ENCODE measurements at places on chromosomes 6 and 20. TPM values are rescaled to one million over a fixed set of nuclear protein-coding genes. Genes with fewer than 3 reads are reported as not detected.

GRCh38 chr6:128569732-128570679, 49.6 kb upstream of the PTPRK start:
- DNase-seq: no peak

DNA sequence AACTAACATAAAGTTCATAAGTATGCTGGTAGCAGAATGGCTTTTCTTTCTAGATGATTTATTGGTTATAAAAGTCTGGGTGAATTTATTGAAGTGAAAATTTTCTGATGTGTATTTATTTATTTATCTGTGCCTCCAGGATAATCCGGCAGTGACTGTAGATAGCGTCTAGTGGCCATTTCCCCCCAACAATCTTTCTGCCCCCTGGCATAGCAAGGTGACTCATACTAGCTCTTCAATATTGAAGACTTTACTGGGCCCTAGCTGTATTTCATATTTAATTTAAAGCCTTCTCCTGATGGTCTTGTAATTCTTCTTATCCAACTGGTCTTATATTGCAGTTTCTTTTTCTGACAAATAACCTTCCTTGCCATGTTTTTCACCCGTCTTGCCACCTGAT, 154.1 kb upstream of the SGK1 start:
- DNase-seq: no peak

DNA sequence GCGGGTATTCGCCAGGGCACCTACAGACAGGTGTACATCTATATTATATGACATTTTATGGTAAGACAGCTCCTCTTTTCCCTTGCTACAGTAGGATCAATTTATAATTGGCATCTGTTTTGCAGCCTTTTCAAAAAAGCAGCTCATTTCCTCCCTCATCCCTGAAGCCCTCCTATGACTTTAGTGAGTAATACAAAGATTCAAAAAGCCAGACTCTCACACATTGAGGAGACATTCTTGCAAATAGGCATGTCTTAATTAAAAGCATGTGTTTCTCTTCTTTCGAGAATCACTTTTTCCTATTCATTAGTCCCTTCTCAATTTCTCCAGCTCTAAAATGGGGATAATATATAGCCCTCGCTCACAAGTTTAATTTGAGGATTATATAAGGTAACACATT, 283.4 kb downstream of the TBC1D7 start:
- DNase-seq: no peak

DNA sequence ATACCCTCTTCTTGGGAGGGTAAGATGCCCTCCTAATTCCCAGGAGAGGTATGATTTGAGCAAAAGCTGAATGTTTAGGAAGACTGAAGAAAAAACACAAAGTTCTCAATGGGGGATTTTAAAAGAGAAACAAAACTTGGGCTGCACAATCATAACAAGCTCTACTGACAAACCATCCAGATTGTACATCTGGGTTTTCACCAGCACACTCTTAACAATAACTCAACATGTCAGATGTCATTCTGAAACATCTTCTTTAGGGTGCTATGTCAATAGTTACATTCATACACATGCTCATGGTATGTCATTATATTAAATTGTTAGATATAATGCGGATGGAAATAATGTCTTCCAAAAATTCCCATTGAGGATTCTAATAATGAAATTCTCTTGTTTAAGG, 95.1 kb downstream of the ASCC3 start:
- DNase-seq: no peak

DNA sequence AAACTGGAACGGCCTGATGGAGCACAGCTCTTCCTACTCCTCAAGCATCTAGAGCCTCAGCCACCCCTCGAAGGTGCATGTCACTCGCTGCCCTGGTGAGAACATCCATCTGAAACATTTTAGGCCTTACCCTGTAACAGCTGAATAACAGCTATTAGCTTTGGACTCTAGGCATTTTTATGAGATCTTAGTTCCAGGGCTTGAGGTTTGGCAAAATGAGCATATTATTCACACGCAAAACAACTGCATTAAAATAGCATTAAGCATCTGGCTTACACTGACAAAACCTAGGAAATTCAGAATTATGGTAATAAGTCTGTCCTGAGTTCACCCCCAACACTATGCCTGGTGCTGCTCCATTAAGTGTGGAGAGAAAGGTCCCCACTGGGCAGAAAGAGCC, 56.1 kb downstream of the ADAT2 start:
- DNase-seq: no peak

GRCh38 chr6:127796713-127797112, 104.1 kb downstream of the THEMIS start:
- no peak for DNase-seq

DNA sequence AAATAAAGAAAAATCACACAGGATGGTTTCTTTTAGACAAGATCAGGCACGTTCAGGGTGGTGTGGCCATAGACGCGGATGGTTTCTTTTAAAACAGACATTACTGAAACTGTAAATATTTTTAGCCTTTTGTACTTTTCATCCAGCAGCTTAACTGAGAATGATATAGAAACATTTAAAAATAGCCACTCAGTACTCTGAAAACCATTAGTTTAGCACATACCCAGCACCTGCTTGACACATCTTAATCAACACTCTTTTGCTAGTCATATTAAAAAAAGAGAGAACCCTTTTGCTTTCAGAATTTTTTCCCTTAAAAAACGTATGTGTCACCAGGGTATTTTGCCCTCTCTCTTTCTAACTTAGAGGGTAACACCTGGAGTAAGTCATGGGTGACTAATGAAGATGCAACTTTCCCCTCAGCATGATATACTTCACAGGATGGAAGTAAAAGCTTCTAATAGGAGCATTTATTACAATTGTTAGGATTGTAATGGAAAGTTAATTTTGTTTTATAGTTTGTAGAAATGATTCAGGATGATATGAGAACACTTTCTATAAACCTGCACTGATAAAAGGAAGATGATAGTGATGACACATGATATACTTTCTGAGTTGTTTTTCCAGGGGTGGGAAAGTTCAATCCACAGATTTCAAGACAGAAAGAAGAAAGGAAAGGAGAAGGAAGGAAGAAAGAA, 45.2 kb downstream of the BACH2 start:
- DNase-seq: no peak

- DNase-seq: no peak
Observed at GRCh38 chr20:32632461-32633354, 41.0 kb downstream of the C20orf203 start.

DNA sequence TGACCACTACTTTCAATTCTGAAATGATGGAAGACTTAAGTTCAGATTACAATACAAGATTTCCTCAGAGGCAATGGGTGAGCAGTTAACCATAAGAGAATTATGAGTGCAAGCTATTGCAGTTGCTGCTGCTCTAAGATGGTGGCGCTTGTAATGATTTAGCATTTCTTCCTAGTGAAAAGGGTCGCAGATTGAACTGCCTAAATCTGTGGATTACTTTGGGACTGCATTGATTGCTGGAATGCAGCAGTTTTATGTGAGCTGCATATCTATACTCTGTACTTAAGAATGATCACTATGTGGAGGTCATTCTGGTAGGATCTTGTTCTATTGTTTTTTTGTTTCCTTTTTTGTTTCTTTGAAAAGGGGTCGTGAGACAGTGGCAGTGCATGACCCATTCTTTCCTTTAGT, 5.3 kb downstream of the SCAF8 start:
- no peak for DNase-seq

DNA sequence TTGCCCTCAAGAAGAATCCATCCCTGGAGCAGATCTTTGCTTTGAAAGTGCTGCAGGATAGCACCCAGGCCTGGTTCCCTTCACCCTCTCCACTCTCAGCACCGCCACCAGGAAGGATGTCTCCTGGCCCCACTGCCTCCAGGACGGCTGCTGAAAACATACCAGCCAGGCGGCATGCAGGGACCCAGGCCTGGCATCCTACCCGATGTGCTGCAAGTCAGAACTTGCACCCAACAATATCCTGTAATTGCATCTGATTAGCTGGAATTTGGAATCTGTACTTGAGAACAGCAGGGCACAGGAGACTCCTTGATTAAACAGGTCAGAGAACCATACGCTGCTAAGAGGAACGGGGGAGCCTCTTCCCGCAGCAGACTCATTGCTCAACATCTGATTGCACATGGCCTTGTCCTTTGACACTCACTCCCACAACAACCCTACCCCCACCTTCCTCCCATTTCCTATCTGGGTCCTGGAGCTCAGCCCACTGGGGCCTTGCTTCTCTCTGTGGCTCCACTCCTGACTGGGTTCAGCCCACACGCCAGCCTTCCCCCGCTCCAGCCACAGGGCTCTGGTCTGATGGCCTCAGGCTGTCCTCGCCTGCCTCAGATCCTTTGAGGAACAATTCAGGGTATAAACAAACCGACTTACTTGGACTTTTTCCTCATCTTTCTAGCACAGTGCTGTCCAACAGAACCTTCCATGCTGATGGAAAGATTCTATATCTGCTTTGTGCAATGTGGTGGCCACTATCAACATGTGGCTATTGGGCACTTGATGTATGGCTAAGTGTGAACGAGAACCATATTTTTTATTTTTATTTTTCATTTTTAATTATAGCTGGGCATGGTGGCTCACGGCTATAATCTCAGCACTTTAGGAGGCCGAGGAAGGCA, 78.0 kb downstream of the FGD2 start:
- DNase-seq: no peak

DNA sequence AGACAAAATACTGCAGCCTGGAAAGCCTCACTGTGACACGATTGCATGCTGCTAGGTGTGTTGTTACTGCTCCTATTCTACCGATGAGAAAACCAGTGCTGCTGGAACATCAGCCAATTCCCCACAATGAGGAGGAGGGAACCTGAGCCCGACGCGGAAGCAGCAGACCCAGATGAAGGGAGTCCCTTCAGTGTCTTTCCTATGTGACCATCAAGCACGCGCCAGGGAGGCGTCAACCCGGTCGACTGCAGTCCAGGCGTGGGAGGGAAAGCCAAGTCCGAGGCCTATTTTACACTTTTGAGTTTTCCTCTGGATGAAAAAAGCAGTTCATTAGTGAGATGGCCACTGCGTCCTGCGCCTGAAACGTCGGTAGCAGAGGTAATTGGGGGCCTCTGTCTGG, 63.3 kb downstream of the STK35 start:
- DNase-seq: no peak

DNA sequence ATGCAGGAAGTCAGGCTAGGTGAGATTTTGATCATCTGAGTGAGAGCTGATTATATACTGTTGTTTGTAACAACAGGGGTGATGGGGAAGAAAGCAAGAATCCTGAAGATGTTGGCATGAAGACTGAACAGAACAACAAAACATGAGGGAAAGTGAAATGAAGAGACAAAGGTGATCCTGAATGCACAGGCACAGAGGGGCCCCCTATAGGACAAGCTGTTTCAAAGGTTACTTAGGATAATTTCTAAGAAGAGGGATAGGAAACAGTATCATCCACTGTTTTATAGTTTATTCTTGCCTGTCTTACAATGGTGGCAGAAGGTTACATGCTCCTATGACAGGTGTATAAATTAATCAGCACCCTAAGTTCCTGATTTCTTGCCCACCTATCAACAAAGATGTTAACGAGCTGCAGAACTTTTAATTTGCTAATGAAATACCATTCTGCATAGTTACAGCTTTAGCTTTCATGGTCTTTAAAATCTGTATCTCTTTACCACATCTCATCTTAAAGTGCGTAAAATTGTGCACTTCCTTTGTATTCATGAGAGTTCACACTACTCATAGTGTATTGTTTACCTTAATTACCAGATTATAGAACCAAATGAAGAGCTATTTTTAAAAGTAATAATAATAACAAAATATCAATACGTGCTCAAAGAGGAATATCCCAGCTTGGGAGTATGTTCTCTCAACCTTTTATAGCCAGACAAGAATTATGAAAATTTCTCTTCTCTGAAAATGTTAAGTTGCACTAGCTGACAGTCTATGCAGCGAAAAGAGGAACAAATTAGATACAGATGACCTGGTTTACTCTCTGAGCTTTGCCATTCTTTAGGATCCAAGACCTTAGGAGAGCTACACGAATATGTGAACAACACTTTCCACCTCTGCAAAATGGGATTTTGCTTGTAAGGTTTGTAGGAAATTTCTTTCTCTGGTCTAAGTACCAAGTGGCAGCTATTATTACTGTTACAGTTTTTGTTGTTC, 192.5 kb downstream of the EDN1 start:
- no peak for DNase-seq

DNA sequence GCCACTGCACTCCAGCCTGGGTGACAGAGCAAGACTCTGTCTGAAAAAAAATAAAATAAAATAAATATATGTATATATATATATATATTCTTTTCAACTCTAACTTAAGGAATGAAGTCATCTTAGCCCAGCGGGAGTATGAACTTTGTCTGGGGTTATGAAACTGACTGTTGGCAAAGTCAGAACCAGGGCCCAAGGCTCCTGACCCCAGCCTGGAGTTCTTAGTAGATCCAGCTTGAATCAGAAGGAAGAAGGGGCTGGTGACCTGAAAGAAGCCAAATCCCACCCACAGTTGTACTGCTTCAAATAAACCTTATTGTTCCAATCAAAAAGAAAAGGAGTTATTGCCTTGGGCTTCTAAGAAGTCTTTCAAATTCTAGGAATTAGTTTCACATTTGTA, 83.1 kb upstream of the MAP7 start:
- DNase-seq: no peak

DNA sequence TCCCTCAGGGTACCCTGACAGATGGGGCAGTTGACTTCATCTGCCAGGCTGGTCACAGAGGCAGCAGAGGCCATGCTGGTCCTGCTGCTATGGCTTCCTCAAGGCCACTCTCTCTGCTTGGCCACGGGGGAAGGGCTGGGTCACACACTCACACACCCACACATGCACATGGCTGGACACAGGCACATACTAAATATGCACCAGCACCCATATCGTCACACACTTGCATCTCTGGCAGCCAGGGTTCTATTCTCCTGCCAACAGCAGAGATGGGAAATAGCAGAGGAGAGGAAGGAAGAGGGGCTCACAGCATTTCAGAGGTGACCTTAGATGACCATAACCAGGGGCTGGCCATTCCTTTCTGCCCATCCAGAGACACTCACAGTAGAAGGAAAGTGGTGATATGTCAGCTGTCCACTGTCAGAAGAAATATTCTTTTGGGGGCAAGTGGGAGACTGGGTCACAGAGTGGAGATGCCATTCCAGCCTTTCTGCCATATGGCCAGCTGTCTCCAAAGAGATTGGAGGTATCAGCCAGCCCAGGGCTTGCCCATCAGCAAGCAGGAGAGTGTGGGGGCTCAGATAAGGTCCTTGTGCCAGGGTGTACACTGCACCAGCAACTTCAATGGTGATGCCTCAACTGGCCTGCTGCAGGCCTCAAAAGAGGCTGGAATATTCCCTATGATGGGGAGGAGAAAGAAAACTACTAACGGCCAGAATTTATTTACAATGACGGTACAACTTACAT, at the start of gene TRIM10:
Gene TRIM10 (minus strand): TSS at position 427 of the 747 bp plus-strand sequence. CDS start 353 bp downstream, at position 74.
- DNase-seq: no peak

- no peak for DNase-seq
Observed at GRCh38 chr6:75856902-75857301, 107.9 kb downstream of the MYO6 start.

The CHRNA4 gene
- not detected for total RNA-seq

The PSORS1C1 gene
- total RNA-seq: not detected

The GRM1 gene
- not detected for total RNA-seq

The HLA-DMA gene
- total RNA-seq: 16.2 TPM

The PLN gene
- total RNA-seq: not detected

The HLA-DPA1 gene
- 27.6 TPM for total RNA-seq

The KIF25 gene
- total RNA-seq: not detected

The OPN5 gene
- not detected for total RNA-seq

The SIRPB2 gene
- total RNA-seq: not detected
